ENCODE measurements at places on chromosomes 13 and 19.

DNA sequence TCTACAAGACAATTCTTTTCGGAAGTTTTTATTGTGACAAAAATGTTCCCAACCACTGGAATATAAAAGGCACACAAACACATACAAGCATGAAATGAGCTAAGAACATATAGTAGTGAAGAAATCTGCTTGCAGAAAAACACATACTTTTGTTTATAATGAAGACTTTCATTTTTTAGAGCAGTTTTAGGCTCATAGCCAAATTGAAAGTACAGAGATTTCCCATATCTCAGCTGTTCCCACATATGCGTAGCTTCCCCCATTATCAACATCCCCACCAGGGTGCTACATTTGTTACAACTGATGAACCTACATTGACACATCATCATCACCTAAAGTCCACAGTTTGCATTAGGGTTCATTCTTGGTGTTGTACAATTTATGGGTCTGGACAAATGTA, 249.4 kb downstream of the KCTD12 start:
- no peak for DNase-seq

DNA sequence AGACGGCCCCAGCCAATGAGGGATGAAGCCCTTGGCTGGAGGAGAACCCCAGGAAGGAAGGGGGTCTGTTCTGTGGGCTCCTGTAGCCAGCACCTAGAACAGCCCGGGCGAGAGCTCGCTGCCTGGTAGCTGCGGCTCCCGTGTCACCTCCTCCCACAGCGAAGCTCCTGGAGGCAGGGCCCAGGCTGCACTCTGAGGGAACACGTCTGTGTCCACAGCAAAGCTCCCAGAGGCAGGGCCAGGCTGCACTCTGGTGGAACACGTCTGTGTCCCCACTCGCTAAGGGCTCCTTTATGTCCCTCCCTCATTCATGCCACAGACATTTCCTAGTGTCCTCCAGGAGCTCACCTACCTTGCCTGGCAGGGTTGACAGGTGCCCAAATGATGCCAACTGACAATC, 8.4 kb downstream of the TRAPPC6A start:
- DNase-seq, result no peak

GRCh38 chr19:11843722-11844121, 4.8 kb upstream of the ZNF439 start:
- no peak for DNase-seq

DNA sequence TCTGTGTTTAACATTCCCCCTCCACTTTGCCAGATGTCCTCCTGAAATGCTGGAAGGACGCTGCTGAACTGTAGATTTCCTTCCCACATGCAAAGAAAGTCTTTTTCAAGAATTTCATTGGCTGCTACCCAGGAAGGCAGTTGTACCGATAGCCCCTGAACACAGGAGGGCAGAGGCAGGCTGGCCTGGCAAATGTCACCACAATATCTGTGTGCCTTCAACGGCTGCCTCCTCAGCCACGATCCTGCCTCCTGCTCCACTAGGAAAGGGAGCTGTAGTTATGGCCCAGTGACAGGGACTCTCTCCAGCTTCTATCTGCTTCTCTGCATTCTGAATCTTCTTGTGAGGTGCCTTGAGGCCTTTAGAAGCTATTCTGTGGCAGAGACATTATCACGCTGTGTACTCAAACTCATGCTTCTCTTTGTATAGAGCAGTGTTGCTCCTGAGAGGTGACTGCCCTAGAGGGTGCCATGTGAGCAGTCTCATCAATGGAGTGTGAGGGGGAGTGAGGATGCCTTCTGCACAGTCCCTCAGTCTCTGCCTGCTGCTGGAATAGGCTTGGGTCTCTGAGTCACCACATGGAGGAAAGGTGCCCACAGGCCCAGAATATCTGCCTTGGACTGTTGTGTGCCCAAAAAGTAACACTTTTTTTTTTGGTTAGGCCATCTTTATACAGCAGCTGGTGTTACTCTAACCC, 279.8 kb downstream of the DNAJC15 start:
- DNase-seq, result peak; percentile 72

- DNase-seq, result no peak
Measured at GRCh38 chr19:48487544-48487943, 18.4 kb downstream of the CYTH2 start.

DNA sequence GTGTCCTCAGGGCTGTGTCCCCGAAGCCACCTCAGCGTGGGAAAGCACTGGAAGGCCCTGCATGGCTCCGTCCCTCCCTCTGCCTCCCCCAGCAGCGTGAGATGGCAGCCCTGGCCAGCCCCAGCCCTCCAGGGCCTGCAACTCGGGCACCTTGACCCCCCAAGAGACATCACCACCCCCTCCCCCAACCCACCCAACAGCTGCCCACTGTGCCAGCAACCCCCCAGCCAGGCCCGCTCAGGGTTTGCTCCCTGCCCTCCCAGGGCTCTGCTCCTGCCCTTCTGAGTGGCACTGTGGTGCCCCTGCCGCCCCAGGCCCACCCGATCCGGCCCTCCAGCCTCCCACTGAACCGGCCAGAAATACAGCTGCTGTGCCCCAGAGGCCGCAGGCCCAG, 1.5 kb upstream of the ASPDH start:
- DNase-seq, result no peak

- no peak for DNase-seq
Measured at GRCh38 chr13:59277106-59277505, 886.6 kb downstream of the DIAPH3 start.

GRCh38 chr13:92830821-92831220, 395.8 kb upstream of the GPC6 start:
- DNase-seq, result no peak

GRCh38 chr19:3631053-3631861, 4.7 kb upstream of the CACTIN start:
- DNase-seq, result no peak

DNA sequence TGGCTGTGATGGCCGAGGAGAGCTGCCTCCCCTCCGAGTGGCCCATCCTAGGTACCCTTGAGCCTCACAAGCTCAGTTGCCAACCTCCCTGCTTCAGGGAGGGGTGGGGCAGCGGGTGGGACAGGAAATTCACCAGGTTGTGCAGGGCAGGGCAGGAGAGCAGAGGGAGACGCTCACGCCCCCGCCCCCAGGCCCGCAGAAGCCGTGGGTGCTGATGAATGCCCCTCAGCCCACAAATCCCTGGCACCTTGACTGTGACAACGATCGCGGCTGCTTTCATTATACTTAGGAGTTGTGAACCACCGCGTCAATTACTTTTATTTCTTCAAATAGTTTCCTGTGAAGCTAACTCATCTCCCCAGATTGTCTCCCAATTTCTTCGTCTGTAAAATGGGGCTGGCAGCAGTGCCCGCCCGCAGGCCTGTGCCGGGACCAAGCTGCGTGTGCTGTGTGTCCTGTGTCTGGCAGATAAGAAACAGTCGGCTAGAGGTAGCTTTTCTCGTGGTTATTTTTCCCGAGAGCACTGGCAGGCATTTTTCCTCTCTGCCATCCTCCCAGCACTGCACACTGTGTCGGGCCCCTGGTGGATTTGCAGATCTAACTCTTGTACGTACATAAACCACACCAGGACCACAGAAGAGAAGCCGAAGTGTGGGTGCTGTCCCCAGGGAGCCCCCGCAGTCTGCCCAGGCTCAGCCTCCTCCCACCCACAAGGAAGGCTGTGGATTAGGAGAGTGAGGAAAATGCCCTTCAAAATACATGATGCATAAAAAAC, 7.9 kb upstream of the RASA3 start:
- DNase-seq, result no peak

DNA sequence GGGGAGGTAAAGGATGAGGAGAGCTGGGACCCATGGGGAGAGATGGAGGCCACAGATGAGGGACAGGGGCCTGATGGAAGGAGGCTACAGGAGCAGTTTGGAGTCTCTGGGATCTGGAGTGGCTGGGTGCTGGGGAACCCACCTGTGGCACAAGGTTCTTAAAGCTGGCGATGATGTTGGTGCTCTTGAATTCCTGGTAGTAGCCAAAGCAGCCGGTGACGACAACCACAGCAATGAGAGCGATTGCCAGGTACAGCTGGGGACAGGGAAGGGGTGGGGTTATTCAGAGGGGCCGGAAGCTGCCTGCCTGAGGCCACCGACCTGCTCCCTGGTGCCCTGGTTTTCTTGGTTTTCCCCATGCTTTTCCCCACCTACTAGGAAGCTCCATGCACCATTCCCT, 2.8 kb downstream of the ATP4A start:
- no peak for DNase-seq

DNA sequence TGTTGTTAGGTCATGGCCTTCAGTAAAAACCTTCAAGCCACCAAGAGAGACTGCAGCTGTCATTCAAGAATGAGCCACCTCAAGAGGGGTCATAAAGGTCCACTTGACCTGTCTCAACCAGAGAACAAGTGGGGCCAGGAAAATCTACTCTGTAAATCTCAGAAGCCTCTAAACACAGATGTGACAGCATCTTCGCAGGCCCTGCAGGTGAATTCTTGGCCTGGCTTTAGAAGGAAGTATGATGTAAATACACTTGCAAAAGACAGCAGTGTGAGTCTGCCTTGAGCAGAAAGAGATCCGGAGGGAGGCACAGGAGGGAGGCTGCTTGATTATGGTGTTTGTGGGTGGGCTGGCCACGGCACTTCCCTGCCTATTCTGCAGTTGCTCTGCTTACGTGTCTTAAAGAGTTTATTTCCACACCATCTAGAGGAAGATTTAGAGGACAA, 1082.9 kb downstream of the UQCRFS1 start:
- no peak for DNase-seq

DNA sequence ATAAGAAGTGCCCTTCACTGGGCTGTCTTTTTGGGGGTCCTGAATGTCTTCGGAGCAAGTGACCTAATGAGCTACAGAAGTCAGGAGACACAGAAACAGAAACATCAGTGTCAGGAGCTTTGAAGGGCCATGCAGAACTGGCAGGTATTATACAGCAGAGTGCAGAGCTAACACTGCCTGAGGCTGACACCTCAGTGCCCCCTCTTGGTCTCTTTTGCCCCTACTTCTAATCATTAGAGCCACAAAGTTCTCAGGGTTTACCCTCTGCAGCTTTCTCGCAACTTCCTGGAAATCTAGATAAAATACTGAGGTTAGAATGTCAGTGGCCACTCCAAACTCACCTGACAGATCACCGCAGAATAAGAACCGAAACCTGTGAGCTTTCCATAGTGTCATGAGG, 172.7 kb downstream of the B3GLCT start:
- DNase-seq, result no peak

Data from lung microvascular endothelial cell (primary cell).